Stimulated activated CD8-positive, alpha-beta memory T cell treated with anti-CD3 and anti-CD28 coated beads, Interleukin-15, amount 100 ng/mL, for 4 hours (primary cell): ENCODE measurements at places on chromosomes 6 and 20.

DNA sequence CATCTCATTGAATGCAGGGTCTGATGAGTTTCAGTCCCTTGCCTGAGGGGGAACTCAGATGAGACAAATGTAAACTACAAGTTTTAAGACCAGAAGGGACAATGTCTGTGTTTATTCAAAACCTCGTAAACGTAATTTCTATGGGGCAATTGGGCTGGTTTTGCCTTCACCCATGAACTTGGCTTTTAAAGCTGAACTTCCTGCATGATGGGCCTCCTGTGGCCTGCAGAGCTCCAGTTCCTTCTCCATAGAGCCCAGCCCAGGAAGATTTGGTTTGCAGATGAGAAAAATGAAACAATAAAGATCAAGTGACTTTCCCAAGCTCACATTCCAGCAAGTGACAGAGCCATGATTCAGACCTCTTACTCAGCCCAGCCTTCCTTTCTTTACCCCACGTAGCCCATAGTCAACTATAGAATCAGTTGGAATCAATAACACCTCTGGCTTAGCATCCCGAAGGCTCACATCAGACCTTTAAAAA lies 612.3 kb downstream of the UTRN start:
- DNase-seq = no peak

GRCh38 chr20:3658716-3659491 lies 4.3 kb downstream of the GFRA4 start:
- no peak for DNase-seq

- DNase-seq = no peak
These were observed 45.5 kb downstream of the STX11 start for GRCh38 chr6:144195671-144196270.

GRCh38 chr20:47764154-47764733 lies 21.0 kb downstream of the SULF2 start:
- no peak for DNase-seq

DNA sequence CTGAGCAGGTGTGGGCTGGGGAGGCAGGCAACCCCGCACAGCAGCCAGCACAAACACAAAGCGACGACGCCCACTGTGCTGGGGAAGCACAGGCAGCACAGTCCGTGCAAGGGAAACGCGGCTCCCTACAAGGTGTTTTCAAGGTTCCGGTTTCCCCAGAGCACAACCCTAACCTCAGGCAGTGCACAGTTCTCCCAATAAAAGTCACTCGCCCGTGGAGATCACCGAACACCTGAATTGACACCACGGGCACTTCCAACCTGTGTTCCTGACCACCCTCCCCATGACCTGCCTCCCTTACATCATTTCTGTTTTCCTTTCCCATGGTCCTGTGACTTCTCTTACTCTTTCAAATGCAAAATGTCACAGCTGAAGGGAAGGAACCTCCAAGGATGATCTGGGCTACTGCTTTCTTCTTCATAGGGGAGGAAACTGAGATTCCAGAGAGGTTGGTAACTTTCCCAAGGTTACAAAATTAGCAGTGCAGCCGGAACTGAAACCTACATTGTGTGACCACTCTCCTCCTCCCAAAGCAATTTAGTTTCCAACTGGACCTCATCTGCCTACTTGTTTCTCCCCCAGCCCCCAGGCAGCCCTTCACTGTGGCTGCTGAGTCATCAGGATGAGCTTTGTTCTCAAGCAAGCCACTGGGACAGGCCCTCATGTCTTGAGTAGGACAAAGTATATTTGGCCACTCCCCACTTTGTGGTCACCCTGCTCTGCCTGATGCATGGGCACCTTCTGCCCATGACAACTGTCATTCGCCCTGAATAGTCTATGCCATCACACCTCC lies 125.3 kb downstream of the ATXN1 start:
- no peak for DNase-seq

DNA sequence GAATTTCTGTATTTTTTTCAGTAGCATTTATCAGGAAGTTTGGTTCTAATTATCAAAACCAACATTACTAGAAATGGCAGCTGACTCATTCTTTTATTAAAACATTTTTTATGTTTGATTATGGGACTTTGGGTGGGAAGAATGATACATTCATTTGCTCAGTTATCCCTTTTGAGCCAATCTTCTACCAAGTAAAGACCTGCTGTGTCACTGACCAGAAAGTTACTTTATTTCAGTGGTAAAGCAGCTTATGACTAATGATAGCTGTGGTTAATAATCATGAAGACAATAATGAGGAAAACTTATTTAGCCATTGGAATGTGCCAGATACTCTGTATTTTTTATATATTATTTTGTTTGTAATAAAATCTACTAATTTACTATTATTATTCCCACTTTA lies 142.3 kb downstream of the FARS2 start:
- DNase-seq = no peak

DNA sequence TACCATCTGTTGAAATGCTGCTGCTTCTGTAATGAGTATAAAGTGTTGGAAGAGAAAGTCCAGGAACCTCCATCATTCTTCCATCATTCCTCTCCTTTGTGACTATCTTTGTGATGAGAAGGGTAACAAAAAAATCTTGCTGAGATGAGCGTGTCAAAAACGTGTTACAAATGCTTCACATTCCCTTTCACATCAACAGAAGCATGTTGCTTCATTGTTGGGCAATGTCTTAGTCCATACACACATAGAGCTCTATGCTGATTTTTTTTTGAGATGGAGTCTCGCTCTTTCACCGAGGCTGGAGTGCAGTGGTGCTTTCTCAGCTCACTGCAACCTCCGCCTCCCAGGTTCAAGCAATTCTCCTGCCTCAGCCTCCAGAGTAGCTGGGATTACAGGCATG lies 114.1 kb upstream of the ESR1 start:
- no peak for DNase-seq

DNA sequence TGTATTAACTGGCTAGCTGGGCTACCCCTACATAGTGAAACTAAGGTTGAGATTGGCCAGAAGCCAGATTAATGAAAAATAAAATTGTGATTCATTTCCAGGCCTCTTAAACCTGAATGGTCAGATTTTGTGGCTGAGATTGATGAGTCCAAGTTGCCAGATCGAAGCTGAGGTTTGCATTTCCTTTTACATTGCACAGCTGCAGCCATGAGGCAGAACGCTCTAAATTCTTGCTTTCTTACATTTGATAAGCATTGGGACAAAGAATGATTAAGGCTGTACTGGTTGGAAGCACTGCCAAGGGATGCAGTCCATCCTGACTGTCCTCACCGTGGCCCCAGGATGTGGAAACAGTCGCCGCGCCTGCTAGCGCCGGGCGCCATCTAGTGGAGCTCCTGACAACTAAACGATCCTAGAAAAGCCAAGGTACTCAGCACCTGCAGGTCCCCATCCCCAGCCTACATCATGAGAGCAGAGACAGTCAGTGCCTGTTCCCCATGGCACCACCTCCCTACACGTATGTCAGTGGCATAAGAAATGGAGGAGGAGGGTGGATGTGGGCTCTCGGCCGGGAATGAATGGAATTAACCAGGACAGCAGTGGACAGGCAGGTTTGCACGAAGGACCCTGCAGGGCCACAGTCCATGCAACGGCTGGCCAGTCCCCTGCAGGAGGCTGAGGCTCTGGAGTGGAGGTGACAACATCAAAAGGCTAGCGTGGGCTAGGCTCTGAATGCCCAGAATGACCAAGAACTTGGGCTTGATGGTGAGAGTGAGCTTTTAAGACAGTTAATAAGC lies 19.0 kb downstream of the PXDC1 start:
- DNase-seq = peak; percentile 16

- no peak for DNase-seq
These were observed 172.8 kb upstream of the CITED2 start for GRCh38 chr6:139547122-139547776.

- DNase-seq = no peak
These were observed 338.2 kb downstream of the SOX4 start for GRCh38 chr6:21931641-21932335.

DNA sequence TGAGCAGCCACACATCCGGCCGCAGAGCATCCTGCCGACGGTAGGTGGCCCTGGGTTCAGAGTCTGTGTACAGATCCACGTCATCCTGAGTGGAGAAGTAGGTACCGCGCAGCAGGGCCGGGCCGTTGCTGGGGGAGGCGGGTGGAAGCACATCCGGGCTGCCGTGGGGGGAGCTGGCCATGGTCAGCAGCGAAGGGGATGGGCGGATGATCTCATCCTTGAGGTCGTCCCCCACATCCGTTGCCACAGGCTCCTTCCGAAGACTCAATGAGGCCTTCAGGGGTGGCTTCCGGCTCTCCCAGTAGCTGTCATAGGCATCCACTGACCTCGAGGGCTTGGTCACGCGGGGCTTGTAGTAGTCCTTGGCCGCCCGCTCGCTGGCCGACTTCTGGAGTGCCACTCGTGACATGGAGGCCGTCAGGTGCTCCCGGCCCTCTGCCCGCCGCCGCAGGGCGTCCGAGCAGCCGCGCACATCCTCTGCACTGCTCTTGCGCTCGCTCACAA lies 9.2 kb downstream of the SPATA2 start:
- DNase-seq = no peak

- DNase-seq = no peak
These were observed 65.1 kb upstream of the CDH4 start for GRCh38 chr20:61186771-61187472.

DNA sequence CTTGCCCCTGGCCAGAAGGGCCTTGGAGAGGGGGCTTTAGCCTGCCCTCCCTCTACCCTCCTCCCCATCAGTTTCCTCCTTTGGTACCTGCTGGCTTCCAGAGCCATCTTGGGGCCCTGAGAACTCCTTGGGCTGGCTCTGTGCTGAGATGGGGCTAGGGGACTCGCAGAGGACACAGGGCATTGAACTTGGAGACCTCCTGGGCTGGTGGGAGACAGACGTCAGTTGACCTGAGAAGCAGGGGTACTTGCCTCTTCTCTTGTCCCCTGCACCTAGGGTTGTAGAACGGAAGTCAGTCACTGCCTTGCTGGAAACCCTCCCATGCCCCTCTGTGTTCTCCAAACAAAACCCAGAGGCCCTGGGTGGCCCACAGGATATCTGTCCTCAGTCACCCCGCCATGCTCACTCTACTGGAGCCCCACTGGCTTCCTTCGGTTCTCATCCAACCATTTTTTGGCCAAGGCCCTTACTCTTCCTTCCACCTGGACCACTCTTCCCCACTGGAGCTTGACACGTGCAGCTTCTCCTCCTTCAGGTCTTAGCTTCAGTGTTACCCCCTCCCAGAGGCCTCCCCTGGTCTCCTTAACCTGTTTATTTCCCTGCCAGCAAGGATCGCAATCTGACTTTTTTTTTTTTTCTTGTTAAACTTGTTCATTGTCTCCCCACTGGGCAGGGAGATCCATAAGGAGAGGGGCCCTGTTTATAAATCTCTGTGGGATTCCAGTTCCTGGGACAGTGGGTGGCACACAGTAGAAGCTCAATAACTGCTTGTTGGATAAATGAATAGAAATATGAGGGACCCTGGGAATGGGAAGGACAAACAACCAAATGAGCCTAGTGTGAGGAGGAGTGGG lies 971 bp downstream of the RBCK1 start:
- DNase-seq = no peak

GRCh38 chr6:155493694-155494143 lies 38.1 kb upstream of the NOX3 start:
- DNase-seq = no peak

DNA sequence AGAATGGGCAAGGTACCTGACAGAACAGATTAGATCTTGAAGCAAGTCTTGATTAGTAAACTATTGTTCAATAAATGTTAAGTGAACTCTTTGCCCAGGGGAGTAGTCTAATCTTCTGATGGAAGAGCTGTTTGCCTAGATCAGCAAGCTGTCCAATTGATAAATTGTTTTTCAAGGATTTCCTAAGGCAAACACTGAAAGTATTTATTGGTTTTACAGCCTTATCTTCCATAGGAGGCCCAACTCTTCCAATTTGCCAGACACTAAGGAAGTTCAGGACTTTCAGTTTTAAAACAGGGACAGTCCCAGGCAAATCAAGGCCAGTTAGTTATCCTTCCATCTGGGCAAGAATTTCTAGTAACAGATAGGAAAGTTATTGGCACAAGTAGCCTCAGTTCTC lies 1.8 kb upstream of the C6orf163 start:
- DNase-seq = no peak

GRCh38 chr6:79208816-79209215 lies 25.7 kb downstream of the HMGN3 start:
- DNase-seq = no peak

- no peak for DNase-seq
These were observed 2.7 kb upstream of the DDR1 start for GRCh38 chr6:30881392-30882203.

DNA sequence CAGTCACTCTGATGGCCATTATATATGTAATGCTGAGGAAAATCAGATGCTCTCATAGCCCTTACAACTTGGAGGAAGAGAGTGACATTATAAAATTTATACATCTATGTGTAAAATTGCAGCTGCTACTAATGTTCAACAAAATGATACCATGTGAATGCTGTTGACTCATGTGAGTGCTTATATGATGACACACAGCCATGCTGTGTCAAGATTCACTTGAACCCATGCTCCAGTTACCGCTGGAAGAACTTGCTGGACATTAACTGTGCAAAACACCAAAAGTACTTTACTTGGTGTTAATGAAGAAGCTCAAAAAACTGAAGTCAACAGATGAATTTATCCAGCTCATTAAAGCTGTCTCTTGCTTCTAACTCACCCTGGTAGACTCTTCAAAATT lies 318.9 kb upstream of the PLCB4 start:
- no peak for DNase-seq

- DNase-seq = no peak
These were observed 156.9 kb downstream of the INSM1 start for GRCh38 chr20:20524756-20525155.

DNA sequence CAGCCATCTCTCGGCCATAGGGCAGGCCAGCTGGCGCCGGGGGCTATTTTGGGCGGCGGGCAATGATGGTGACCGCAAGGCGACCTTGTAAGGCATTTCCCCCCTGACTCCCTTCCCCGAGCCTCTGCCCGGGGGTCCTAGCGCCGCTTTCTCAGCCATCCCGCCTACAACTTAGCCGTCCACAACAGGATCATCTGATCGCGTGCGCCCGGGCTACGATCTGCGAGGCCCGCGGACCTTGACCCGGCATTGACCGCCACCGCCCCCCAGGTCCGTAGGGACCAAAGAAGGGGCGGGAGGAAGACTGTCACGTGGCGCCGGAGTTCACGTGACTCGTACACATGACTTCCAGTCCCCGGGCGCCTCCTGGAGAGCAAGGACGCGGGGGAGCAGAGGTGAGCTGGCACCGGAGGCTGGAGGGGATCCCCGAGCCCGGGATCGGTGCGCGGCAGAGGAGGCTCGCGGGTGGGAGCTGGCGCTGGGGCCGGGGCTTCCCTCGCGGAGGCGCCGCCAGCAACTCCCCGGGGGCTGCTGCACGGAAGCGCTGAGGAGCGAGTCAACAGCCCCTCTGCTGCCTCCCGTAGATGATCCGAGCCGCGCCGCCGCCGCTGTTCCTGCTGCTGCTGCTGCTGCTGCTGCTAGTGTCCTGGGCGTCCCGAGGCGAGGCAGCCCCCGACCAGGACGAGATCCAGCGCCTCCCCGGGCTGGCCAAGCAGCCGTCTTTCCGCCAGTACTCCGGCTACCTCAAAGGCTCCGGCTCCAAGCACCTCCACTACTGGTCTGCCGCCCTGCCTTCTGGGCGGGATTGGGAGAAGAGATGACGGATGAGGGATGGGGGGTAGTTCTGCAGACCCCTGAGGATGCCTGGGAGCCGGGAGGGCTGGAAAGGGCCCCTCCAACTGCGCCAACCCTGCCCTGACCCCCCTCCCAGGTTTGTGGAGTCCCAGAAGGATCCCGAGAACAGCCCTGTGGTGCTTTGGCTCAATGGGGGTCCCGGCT lies at the start of the genes CTSA and NEURL2:
Gene CTSA (plus strand): TSS at position 351 of the 999 bp plus-strand sequence. CDS start 234 bp downstream, at position 585.
Gene NEURL2 (minus strand): TSS at position 224 of the 999 bp plus-strand sequence. CDS start 217 bp downstream, at position 7.
- peak; percentile 80 for DNase-seq
